T-cell (primary cell): ENCODE measurements at places on chromosomes 3 and 15.

DNA sequence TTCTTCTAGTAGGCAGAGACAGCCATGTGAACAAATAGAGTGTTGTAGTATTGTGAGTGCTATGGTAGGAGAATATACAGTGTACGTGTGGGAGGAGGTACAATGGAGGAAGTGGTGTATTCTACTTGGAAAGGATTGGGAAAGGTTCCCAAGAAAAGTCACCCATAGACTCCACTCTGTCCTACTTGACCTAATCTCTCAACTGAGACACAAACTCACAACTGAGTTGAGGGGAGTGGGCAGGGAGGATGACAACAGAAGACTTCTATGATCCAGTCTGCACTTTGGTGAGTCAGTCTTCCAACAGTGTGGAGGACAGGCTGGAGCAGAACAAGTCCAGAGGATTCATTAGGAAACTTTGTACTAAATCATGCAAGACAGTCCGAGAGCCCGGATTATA lies 28.8 kb upstream of the AQP9 start:
- H3K4me3 ChIP-seq, result no peak overlapping the region
- H3K27ac ChIP-seq, result no peak overlapping the region
- DNase-seq, result no peak
- H3K27me3 ChIP-seq, result peaks cover 9% of the 10 kb centered on the region
- no peaks in the 10 kb centered on the region for H3K4me1 ChIP-seq

GRCh38 chr15:67127331-67127664 lies 61.9 kb downstream of the SMAD3 start:
- peaks cover 56% of the 10 kb centered on the region for H3K4me1 ChIP-seq
- DNase-seq, result no peak
- H3K4me3 ChIP-seq, result no peak overlapping the region
- no peak overlapping the region for H3K27ac ChIP-seq
- H3K27me3 ChIP-seq, result no peaks in the 10 kb centered on the region

DNA sequence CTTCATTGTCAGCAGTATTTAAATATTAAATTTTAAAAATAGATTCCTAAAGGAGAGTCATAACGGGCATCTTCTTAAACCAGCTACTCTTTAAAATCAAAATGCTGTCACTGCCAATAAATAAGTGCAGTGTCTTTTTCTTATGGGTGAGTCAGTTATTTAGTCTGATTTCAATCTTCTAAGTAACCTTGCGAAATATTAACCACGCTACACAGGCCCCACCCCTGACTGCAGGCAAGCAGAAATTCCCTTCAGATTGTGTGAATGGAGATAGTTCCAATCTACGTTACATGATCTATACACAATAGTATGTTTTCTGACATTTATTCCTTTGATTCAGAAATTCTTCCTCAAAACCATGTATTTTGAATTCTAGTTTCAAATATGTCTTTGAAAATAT lies 141.5 kb downstream of the GADL1 start:
- no peaks in the 10 kb centered on the region for H3K36me3 ChIP-seq
- no peak overlapping the region for H3K4me3 ChIP-seq
- no peaks in the 10 kb centered on the region for H3K27me3 ChIP-seq
- H3K27ac ChIP-seq, result no peak overlapping the region

DNA sequence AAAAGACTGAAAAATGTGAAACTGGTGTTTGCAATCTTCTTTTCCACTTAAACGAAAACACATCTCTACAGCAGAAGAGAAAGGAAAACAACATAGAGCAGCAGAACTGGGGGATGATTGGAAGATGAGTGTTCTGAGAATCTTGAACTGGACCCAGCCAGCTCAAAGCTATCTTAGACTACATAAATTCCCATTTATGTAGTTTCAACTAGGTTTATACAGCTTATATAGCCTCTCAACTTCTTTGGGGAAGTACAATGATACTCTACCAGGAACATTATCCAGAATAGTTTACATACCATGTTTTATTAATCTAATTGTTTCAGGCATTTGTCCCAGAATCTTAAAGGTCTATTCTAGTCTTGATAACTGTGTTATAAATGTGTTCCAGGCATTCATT lies 658.2 kb upstream of the LMCD1 start:
- DNase-seq, result no peak
- H3K4me3 ChIP-seq, result no peak overlapping the region
- H3K27me3 ChIP-seq, result no peaks in the 10 kb centered on the region
- no peaks in the 10 kb centered on the region for H3K4me1 ChIP-seq
- H3K36me3 ChIP-seq, result no peaks in the 10 kb centered on the region

GRCh38 chr3:27642796-27643195 lies 79.3 kb downstream of the EOMES start:
- H3K36me3 ChIP-seq, result no peaks in the 10 kb centered on the region
- DNase-seq, result no peak
- peaks cover 14% of the 10 kb centered on the region for H3K4me1 ChIP-seq
